ENCODE measurements at places on chromosomes 7 and 10.

- no peak for DNase-seq
Observed at GRCh38 chr10:124130198-124130900, 37.0 kb upstream of the CHST15 start.

GRCh38 chr7:23618241-23618640 is 21.1 kb downstream of the CCDC126 start:
- no peak for DNase-seq

DNA sequence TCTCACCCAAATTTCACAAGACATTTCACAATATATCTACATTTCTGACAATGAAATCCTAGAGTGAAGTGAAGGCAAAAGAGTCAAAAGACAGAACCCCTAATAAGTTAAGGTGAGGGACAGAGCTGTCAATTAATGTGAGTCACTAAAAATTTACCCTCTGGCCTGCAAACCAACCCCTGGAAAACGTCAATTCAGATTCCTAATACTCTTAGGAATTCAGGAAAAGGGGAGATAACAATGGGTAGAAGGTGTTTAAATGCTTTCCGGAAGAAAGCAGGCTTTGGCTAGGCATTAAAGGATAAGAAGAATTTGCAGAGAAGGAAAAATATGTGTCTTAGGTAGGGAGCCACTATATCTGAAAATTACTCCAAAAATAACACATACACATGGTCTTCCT is 299.6 kb downstream of the INHBA start:
- no peak for DNase-seq

DNA sequence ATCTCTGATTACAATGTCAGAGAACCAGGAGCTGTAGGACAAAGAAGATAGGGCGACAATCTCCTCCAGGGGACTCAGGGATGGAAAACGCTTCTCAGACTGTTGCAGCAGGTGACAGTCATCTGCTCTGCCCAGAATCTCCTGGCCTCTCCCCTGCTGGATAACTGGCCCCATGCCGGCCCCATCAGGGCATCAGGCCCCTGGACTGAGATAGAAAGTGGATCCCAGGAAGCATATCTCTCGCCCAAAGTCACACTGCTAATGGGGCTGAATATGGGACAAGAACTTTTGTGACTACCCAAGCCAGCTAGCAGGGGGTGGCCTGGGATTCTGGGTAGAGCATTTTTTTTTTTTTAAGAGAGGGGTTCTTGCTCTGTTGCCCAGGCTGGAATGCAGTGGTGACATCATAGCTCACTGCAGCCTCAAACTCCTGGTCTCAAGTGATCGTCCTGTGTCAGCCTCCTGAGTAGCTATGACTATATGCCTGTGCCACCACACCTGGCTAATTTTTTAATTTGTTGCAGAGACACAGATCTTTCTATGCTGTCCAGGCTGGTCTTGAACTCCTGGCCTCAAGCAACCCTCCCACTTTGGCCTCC is 20.5 kb upstream of the MLXIPL start:
- no peak for DNase-seq

DNA sequence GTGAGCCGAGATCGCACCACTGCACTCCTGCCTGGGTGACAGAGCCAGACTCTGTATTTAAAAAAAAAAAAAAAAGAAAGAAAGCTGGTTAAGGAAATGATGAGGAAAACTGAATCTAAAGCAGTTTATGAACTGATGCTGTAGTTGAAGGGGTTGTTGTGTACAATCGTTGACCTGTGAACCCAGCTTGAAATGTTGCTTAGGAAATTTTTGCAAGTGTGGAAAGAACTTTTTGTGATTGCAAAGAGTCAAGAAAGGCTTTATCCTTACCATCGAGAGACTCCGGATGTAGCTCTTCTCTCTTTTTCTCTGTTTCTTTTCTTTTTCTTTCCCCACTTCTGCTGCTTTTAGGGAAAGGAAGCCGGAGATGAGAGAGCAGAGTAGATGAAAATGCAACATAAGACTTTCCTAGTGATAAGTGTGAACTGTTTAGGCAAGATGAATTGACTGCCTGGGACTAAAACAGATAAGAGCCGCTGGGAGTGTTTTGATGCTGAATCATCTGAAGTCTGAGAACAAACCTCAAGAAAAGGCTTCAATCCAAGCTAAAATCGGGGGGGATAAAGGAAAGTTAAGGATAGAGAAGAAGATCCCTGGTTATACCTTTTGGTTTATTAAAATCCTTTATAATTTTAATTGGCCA is 69.0 kb downstream of the TAF3 start:
- peak; percentile 22 for DNase-seq

DNA sequence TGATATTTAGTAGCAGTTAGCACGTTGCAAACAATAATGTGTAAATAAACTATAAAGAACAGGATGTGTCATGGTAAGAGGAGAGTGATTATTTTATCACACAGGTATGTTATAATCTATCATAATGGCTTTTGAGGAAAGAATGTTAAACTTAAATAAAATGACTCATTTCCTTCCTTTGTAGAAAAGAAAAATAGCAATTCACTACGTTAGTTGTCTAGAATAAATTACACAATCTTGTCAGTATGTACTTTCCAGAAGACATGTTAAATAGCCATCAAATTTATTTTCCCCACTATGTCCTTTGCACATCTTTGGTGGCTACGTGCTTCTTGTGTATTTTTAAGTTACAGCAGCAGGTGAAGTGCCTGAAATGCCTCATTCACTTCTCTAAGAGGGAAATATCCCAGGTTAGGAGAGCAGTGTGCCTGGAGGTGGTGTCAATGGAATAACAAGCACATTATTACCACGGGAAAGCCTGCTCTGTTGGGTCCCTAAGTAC is 133.8 kb downstream of the SEMA3A start:
- peak; percentile 40 for DNase-seq

DNA sequence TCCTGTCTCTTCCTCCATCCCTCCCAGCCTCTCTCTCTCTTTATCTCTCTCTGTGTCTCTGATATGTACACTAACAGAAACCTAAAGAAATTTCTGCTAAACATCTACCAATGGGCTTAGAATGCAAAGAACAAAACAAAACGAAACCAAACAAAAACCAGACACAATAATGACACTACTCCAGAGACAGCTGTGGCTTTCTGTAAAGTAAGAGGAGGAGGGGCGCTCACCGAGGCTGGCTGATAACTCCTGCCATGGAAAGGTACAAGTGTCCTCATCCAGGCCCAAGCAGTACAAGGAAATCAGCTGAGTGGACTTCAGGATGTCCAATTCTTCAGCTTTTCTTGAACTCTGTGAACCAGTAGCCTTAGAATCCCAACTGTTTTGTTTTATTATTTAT is 70.4 kb upstream of the FZD8 start:
- DNase-seq: no peak

- DNase-seq: peak; percentile 67
Observed at GRCh38 chr7:150983893-150984368, 5.8 kb upstream of the KCNH2 start.

GRCh38 chr7:28761505-28761904 is 196.6 kb downstream of the TRIL start:
- no peak for DNase-seq

GRCh38 chr10:99595770-99596465 is 24.3 kb downstream of the SLC25A28 start:
- no peak for DNase-seq

GRCh38 chr7:18194616-18195015 is 167.0 kb upstream of the PRPS1L1 start:
- DNase-seq: no peak

GRCh38 chr7:71322201-71322600 is 190.3 kb downstream of the GALNT17 start:
- DNase-seq: no peak

GRCh38 chr10:131769571-131770410 is 131.0 kb upstream of the PPP2R2D start:
- no peak for DNase-seq

DNA sequence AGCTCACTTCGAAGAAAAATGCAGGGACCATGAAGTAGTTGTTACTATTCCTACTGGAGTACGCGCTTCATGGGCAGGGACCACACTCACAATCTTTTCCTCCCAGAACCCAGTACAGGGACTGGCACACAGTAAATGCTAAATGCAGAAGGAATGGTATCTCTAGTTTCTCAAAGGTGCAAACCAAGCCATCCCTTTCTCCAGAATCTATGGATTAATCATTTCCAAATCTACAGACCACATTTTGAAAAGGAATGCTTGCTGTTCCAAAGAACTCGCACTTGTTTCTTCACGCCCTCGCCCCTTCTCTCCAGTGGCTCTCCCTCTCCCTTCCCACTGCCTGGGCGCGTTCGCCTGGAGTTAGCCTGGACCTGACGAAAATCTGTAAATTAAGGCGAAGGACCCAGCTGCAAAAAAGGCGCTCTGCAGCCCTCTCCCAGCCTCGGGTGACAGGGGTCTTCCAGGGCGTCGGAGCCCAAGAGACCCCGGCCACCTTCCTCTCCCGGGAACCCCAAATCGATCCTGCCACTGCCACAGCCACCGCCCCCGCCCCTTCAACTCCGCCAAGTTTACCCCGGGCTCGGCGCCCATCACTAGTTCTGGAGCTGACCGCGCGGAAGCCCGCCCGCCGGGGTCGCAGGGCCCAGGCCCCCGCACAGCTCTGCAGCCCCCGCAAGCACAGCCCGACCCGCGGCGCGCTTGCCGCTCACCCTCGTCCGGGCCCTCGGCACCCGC is 527 bp downstream of the PDIA4 start:
- peak; percentile 61 for DNase-seq

- DNase-seq: no peak
Observed at GRCh38 chr7:117955046-117955445, 81.8 kb upstream of the CTTNBP2 start.

DNA sequence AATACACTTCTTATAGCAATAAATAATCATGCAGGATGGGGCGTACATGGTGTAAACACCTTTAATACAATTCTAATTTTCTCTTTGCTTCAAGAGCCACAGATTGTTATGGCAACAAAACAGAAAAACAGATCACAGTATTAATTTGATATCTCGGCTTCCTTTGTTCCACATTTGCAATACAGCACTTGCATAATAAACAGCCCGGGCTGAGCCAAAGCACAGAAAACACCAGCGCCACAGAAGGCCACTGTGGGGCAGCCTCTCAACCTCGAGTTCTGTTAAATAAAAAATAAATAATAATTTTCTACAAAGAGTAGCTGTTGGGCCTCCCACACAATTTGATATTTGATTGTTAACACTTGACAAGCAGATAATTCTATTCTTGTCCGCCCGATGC is 255.9 kb downstream of the USP6NL start:
- DNase-seq: no peak

GRCh38 chr10:80144696-80145131 is 12.2 kb downstream of the PLAC9 start:
- no peak for DNase-seq

- DNase-seq: peak; percentile 85
Observed at GRCh38 chr10:77702166-77702565, 64.6 kb upstream of the KCNMA1 start.

DNA sequence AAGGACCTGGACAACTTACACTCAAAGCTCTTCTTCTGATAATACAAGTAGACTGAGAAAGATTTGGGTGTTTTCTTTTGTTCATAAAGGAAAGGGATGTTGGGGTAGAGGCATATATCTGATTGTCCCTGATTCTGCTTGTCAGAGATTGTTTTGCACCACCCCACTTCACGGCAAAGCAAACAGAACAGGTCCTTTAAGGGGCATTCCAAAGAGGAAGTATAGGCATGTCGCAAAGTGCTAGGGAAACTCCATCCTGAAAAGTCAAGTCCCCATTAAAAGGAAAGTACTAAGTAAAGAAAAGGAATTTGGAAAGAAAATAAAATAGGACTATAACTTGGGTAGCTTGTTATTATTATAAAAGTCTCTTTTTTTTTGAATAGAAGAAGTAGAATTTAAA is 233.0 kb downstream of the DNAJB9 start:
- DNase-seq: no peak

DNA sequence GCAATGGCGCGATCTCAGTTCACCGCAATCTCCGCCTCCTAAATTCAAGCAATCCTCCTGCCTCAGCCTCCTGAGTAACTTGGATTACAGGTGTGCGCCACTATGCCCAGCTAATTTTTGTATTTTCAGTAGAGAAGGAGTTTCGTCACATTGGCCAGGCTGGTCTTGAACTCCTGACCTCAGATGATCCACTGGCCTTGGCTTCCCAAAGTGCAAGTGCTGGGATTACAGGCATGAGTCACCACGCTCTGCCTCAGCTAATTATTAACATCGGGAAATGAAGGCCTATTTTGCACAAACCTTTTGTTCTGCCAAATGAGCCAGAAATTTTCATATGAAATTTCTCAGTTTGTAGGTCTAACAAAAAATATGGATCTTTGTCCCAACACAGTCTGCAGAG is 106.7 kb upstream of the ODAD2 start:
- no peak for DNase-seq

DNA sequence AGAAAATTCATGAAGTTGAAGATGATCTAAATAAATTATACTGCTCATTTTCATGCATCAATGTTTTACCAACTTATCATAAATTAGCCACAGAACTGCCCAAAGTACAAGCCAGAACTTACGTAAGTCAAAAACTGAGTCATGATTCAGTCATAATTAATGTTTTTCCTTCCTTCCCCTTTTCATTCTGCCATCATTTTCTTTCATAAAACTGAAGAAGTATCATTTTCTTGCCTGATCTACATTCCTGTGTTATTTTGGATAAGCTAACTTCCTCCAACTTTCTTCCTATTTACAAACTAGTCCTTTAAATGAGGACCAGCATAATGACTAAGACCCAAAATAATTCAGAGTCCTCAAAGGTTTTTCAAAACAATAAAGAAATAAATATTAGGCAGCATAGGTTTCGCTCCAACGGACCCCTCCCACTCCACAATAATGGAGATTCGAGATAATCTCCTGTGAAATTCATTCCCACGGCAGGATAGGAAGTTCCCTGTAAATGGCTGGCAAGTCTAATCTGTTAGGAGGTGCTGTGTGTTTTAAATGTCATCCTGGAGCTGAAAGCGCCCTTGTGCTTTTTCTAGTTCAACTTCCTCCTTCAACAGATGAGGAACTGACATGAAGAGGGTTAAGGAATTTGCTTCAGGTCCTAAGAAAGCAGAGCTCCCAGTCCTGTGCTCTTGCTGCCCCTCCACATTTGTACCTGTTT is 218.9 kb downstream of the DOCK4 start:
- DNase-seq: peak; percentile 68

- DNase-seq: peak; percentile 38
Observed at GRCh38 chr10:33327751-33328150, 6.7 kb downstream of the NRP1 start.

DNA sequence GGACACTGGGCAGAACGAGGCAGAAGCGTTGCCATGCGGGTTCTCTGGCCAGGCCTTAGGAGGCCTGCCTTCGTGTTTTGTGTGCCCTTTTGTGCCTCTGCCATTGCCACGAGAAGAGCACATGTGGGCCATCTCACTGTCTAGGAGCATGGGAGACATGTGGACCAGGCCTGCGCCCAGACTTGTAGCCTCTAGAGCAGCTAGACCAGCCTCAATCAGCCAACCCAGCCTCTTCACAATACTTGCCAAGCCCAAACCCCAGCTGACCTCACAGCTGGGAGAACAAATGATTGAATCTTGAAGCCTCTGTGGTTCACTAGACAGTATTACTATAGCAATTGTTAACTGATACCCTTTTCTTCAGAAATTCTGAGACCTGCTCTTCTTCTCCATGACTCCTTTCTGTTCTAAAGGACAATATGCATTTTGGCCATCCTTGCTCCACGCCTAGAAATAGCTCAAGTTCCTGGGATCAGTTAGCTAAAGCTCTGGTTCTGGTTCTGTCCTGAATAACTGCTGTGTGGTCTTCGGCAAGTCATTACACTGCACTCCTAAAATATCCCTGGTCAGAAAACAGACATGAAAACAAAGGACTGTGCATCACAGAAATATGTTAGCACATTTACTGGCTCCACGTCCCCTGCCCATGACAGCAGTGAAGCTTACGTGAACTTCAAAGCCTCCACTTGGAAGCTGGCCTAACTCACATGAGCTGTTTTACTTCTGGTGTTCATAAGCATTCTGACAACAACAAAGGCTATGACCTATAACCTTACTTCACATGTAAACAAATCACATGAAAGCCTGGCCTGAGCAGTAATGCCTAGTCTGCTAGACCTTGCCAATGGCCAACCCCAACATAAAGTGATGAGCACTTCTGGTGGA is 72.3 kb upstream of the MKRN1 start:
- DNase-seq: no peak

Measured in adipocyte (in vitro differentiated cells).